ENCODE measurements at places on chromosomes 12 and 14.

DNA sequence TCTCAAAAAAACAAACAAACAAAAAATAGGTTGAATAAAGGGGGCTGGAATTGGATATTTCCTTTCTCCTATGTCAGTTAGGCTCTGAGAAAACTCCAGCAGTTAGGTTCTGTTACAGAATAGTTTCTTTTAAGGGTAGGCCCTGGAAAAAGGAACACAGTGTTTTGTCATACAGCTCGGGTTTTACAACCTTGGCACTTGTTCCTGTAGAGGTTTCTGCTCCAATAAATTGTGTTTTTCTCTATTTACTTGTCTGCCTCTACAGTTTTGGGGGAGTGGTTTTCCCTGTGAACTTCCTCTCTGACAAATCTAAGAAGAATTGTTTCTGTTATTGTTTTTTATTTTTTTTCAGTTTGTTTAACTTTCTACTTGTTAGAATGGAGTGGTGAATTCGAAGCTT, 167.6 kb downstream of the ACSS3 start:
- no peak for DNase-seq

- DNase-seq = peak; percentile 62
Measured at GRCh38 chr12:131044760-131045381, 91.2 kb downstream of the ADGRD1 start.

- no peak for DNase-seq
Measured at GRCh38 chr14:62081951-62082350, 319.7 kb downstream of the SNAPC1 start.

DNA sequence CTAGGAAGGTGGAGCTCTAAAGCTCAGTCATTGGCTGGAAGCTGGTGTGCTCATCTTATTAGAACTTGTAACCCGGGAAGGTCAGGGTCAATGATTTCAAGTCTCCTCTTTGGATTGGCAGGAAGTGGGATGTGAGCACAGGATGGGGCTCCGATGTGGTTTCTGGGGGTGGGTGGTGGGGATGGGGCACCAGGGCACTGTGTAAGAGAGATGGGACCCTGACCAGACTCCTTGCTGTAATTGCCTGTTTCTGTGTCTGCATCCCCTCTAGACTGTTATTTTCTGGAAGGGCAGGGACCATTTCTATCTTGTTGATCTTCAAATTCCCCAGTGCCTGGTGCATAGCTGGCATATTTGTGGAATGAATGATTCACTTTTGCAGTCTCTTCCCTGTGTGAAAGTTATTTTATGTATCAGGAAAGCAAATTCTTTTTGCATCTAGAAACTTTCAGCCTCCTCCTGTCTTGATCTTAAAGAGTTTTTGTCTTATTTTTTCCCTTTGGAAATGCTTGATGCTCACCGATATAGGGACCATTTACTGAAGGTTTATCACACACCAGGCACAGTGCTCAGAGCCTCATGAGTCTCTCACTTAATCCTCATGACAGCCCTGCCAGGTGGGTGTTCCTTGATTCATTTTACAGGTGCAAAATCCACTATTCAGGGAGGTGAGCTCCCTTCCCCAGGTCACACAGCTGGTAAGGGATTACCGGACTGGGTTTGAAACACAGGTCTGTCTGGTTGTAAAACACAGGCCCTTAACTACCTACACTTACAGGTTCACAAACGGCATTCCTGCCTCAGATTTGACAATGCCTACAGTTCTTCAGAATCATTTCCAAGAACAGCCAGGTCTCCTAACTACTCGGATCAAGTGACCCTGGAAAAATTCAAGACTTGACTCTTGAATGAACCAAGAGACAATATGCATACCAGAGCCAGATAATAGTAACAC, 86.9 kb upstream of the IGF1 start:
- DNase-seq = no peak

DNA sequence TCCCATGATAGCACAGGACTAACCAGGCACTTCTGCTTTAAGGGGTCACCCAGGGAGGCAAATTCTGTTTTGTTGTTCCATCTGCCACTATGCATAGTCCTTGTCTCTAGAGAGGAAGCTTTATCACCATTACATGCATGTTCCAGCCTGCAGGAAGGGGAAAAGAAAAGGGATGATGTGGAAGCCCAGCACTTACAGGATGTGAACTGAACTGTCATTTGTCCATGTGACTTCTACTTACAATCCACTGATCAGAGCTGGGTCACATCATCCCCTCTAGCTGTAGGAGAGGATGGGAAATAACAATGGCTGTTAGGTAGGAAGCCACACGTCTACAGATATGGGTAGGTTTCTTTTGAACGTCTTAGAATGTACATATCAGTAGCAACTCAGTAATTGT, 203.1 kb downstream of the PTPRO start:
- DNase-seq = no peak

- no peak for DNase-seq
Measured at GRCh38 chr14:58082491-58083098, 69.4 kb downstream of the ARMH4 start.

DNA sequence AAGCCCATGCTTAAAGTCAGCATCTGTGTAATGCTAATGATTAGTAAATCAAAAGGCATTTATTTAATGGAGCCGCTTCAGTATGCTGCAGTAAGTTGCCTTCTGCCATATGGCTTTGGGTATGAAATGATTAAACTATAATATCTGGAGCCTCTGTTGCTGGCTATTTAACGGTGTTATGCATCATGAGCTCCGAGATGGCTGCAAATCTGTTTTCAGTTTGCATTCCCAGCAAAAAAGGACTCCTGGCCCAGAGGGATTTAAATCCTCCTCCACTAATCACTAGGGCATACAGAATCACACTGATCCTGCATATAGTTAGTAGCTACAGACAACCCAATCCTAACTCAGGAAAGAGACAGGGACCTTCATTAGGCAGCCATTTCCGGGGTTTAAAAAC, 171.5 kb upstream of the EEA1 start:
- DNase-seq = no peak

GRCh38 chr12:1595690-1596347, 1.4 kb upstream of the FBXL14 start:
- DNase-seq = no peak

DNA sequence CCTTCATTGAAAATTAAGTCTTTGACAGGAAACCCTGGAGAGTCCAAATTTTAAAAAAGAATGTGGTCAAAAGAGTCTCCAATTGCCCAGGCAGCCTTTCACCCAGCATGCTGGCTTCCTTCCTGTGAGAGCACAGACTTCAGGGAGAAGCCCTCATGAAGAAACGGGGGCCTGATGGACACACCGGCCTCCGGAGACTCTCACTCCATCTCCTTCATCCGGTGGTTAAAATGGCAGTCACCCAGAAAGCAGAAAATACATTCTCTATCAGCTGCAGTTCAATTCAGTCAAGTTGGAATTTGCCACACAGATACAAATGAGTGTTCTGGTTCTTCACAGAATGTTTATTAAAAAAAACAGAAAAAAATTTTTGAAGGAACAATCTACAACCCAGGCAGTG, 56.5 kb downstream of the CPM start:
- no peak for DNase-seq
